ENCODE measurements at places on chromosomes 6 and 20.

DNA sequence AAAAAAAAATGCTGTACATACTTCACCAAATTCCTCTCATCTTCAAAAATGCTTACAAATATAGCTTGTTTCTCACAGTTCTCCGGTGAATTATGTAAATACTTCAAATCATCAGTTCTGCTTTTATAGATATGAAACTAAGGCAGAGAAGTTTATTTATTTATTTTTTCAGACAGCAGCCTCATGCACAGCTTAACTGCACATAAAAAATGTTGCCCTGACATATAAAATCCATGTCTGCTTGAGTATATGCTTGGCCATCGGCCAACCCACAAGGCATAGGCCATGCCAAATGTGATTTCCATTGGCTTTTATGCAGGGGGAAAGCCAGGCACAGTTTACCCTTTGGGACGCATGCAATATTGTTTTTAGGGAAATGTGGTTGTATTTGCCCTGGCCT, 57.3 kb upstream of the PHACTR2 start:
- DNase-seq = no peak

DNA sequence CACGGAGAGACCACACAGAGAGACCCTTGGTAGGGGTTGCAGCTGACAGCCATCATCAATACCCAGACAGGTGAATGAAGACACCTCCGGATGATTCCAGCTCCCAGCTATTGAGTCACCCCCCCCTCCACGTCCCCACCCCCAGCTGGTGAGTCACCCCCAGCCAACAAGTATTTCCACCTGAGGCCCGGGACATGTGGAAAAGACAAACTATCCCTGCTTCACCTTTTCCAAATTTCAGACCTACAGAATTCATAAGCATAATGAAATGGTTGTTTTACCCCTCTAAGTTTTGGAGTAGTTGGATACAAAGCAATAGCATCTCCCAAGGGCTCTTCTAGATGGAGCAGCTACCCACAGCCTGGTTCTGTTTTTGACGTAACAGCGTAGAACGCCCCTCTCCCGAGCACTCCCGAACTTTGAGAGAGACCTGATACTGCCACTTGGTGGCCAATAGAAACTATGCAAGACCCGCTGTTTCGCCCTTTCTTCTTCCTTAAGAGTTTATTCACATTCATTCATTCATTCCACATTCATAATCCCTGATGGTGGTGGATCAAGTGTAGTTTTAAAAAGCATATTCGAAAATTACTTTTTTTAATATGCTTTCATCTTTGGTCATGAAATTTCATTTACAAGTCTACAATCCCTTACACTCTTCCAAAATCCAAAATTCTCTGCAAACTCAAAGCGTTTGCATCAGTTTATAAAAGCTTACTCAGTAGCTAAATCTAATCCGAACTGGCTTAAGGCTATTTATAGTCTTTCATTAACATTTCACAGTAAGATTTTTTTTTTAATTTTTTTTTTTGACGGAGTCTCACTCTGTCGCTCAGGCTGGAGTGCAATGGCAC, 15.1 kb upstream of the PPP1R16B start:
- DNase-seq = no peak

- DNase-seq = no peak
Measured at GRCh38 chr6:158835616-158836221, 16.6 kb upstream of the EZR start.

GRCh38 chr20:19583532-19584175, 174.4 kb upstream of the RIN2 start:
- no peak for DNase-seq

DNA sequence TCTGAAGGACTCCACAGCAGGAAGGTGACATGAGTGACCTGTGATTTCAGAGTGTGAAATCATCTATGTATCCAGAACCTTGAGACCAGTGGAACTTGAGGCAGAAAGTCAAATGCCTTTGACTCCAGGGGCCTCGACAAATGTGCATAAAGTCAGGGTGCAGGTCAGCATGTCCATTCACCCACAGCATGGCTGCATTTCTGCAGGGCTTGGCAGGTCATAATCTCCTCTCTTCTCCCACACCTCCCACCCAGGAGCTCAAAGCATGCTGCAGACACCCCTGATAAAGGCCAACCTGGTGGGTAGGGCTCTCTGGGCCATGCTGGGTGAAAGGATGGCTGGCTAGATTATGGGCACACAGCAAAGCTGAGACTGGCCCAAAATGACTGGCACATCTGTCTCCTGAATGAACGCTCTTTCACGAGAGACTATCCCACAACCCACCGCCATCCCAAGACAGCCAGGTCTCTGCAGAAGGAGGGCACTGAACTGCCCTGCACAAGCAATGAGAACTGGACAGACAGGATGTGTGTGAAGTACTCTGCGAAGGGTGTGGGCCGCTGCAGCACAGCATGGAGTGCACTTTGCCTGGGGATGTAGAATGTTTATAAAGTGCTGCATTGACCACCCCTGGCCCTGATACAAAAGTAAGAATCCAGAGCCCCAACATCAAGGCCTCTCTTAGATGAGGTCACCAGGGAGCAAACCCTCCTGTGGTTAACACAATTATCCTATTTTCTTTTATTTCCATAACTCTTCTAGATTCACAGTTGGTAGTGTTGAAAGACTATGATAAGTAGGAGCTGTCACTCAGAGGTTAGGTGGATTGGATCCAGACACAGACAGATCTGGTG, 78.2 kb upstream of the NXT1 start:
- DNase-seq = no peak

DNA sequence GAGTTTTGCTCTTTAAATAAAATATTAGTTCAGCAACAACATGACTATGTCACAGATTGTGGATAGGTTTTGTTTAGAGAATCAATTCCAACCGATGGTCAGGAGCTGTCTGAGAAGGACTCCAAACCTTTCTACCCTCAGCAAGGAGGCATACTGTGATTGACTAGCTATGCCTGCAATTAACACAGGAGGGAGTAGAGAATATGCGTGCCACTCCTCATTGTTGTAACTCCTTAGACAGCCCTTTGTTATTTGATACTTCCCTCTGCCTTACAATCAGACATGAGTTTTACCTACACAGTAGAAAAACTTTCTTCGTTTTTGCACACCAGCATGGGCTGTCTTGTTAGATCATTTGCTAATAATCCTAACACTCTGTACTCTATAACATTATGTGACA, 796.5 kb downstream of the PRIM2 start:
- no peak for DNase-seq

- DNase-seq = no peak
Measured at GRCh38 chr20:40197691-40198090, 491.3 kb downstream of the MAFB start.

DNA sequence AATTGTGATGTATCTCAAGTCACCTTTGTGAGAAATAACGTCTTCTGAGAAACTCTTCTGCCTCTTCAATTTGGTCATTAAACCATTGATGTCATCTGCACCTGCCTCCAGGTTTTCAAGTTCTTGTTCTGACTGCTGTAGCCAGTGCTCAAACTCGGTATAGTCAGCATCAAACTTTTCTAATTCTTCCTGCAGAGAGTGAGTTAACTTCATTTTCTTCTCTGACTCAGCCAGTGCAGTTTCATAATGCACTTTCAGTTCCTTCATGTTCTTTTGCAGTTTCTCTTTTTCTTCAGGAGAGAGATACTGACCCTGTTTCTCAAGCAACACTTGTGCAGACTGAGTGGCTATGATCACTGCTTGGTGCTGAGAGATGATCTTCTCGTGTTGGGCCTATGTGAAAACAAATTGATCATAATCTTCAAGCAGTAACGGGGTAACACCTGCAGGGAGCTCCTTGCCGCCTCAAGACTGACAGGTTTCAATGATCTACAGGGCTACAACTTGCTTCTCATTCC, 48.8 kb downstream of the DST start:
- no peak for DNase-seq

DNA sequence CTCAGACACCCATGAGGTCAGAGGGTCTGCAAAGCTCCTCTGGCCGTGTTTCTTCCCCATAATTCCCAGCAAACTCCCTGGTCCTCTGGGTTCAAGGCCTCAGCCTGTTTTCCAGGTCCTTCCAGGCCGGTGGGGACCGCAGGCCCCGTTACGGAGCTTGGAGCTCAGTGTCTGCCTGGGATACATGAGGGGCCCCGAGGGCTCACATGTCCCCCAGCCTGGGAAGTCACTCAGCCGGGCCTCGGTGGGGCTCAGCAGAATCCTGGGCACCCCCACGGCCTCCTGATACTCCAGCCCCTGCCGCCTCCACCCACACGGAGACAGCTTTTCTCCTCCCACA, 3.4 kb upstream of the SULF2 start:
- no peak for DNase-seq

DNA sequence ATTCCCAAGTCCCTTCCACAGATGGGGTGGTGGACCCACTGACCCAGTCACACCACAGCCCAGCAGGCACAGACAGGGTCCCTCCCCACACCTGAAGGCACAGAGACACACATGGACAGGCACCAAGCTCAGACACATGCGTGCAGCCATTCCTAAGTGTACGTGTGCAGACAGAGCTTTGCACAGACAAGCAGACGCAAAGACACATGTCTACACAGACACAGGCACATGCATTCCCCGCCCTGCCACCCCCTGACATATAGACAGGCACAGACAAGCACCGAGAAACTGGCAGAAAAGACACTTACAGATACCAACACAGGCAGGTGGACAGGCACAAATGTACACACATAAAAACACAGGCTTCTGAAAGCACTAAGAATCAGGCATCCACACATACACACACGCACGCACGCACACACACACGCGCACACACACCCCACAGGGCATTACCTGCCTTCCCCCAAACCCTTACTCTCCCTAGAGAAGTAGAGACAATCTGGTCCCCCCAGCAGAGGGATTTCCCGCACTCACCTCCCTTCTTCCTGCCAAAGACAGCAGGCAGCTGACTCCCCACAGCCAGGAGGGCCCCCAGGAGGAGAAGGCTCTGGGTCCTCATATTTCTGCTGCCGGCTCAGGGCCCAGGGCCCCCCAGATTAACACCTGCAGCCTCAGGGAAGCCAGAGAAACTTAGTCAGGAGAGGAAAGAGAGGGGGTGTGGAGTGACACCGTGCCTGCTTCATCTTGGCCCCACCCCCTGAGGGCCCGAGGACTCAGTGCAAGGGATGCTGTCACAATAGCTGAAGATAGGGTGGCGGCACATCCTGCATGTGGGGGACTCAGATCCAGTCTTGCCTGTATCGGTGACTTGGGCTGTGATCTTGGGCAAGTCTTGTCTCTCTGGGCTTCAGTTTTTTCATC, at the start of gene WFDC5:
TSS of gene WFDC5 (minus strand) at position 710 of the 921 bp plus-strand sequence. CDS start at position 619, 91 bp downstream.
- DNase-seq = no peak

DNA sequence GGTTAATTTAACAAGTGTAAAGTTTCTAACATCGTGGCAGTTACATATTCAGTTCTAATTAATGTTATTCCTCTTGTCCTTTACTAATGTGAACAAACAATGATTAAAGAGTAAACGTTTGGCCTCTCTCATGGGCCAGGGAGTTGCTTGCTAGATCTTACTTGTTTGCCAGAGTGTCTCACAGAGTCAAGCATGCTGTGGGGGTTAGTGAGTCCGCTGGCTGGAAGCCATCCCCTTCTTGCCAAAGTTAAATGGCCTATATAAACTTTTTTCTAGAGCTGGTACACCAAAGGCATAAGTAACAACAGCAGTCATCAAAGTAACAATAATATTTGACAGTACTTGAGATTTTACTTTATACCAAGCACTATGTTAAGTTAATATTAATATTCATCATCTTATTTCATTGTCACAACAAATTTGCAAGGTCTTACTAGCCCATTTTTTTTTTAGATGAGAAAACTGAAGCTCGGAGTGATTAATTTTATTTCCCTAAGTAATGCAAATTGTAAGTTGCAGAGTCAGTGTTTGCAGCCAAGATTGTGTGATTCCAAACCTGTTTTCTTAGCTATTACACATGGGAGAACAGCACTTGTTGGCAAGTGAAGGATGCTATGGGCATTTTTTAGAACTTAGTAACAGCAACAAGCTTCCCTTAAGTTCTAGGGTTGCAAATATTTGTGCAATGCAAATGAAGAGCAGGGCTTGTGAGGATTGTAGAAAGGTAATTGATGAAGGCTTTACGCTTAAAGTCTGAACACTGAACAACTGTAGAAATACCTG, 224.5 kb downstream of the RFPL4B start:
- DNase-seq = no peak

DNA sequence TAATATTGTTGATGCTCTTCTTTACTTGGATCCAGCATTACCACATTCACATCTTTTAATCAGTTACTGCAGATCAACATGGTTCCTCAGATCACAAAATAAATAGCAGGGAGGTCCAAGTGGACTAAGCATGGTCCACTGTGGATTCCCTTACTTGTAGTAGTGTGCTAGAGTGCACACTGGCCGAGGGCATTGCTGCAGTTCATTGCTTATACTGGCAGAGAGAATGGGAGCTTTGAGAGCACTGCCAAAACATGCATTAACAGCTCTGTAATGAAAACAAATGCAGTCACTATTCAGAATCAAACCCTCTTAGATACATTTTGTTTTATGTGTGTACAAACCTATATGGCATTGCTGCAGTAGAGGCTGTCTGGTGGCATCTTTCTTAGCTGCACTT, 471.5 kb downstream of the CD109 start:
- DNase-seq = no peak

GRCh38 chr6:38273325-38273724, 366.4 kb downstream of the BTBD9 start:
- no peak for DNase-seq

- DNase-seq = no peak
Measured at GRCh38 chr6:54087721-54088120, 23.5 kb upstream of the MLIP start.

GRCh38 chr6:122323361-122323760, 76.1 kb upstream of the HSF2 start:
- DNase-seq = no peak

GRCh38 chr6:37095997-37096396, 74.0 kb upstream of the PIM1 start:
- DNase-seq = no peak

- no peak for DNase-seq
Measured at GRCh38 chr20:37072293-37073196, 23.3 kb downstream of the RBL1 start.

DNA sequence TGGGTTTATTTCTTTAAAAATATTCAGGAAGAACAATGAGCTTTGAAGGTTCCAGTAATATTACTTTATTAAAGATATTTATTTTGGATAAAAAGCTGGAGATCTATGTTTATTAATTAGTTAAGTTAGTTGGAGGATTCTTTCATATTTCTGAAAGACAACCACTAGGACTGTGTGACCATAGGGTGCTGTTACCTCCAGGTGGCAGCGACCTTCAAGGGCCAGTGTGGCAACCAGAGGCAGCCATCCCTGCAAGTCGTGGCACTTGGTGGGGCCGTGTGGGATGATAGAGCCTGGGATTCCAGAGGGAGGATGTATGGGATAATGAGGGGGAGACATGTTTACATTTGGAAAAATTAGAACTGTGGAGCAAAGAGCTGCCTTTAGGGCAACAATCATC, 95.5 kb upstream of the SCP2D1 start:
- no peak for DNase-seq

GRCh38 chr6:94902974-94903628, 674.2 kb upstream of the MANEA start:
- no peak for DNase-seq

DNA sequence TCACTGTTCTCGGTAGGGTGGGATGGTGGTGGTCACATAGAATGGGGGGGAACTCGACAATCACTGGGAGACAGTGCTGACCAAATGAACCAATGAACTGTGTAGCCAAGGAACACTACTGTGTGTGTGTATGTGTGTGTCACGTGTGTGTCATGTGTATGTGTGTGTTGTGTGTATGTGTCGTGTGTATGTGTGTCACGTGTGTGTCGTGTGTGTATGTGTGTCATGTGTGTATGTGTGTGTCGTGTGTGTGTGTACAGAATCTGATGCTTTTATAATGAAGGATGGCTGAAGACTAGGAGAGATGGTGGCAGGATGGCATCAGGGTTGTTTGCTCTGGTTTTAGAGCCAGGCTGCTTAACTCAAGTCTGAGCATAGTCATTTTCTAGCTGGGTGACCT, 99.1 kb upstream of the DUSP22 start:
- no peak for DNase-seq

- DNase-seq = no peak
Measured at GRCh38 chr6:44004625-44005506, 122.4 kb downstream of the MRPL14 start.

Data from activated effector memory CD4-positive, alpha-beta T cell treated with Interleukin-2 at 50 U/mL for 16 hours (primary cell).